ENCODE measurements at places on chromosomes 4 and X.

- no peak for DNase-seq
Observed at GRCh38 chrX:110287605-110288004, 30.3 kb downstream of the AMMECR1 start.

- DNase-seq: peak; percentile 2
Observed at GRCh38 chrX:143664302-143664701, 28.4 kb upstream of the SLITRK4 start.

- DNase-seq: no peak
Observed at GRCh38 chr4:10687526-10687925, 3.0 kb upstream of the CLNK start.

DNA sequence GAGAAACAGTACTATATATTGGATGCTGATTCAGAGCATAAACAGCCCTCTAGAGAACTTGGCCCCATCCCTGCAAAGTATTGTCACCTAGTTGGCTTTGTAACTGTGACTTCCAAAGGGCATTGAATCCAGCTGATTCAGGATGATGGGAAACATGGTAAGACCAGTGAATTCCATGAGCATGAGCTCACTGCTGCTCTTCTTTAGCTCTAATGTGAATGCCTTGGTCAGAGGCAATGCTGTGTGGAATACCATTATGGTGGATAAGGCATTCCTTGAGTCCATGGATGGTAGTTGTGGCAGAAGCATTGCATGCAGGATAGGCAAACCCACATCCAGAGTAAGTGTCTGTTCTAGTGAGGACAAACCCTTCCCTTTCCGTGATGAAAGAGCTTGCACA lies 365.6 kb upstream of the EDA2R start:
- DNase-seq: no peak

DNA sequence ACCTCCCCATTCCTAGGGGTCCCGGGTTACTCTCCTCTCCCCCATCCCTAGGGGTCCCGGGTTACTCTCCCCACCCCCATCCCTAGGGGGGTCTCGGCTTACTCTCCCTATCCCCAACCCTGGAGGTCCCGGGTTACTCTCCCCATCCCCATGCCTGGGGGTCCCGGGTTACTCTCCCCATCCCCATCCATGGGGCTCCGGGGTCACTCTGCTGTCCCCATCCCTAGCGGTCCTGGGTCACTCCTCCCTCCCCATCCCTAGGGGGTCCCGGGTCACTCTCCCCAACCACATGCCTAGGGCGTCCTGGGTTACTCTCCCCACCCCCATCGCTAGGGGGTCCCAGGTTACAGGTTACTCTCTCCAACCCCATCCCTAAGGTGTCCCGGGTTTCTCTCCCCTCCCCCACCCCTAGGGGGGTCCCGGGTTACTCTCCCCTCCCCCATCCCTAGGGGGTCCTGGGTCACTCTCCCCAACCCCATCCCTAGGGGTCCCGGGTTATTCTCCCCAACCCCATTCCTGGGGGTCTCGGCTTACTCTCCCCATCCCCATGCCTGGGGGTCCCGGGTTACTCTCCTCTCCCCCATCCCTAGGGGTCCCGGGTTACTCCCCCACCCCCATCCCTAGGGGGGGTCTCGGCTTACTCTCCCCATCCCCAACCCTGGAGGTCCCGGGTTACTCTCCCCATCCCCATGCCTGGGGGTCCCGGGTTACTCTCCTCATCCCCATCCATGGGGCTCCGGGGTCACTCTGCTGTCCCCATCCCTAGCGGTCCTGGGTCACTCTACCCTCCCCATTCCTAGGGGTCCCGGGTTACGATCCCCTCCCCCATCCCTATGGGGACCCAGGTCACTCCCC lies 821 bp downstream of the ASMTL start:
- DNase-seq: no peak
